ENCODE measurements at places on chromosomes 11 and 22.

DNA sequence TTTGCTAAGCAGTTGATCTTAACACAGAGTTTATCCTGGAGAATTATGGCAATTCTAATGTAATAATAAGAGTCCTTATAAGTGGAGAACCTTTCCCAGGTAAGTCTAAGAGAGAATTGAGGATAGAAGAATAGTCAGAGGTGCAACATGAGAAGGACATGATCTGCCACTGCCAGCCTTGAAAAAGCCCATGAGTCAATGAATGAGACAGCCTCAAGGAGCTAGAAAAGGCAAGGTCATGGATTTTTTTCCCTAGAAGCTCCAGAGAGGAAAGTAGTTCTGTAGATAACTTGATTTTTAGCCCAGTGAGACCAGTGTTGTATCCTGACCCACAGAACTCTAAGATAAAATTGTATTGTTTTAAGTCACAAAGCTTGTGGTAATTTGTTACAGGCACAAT, 16.9 kb downstream of the MS4A6A start:
- no peak for DNase-seq

GRCh38 chr11:67449116-67449844, 3.2 kb downstream of the GPR152 start:
- peak; percentile 51 for DNase-seq

DNA sequence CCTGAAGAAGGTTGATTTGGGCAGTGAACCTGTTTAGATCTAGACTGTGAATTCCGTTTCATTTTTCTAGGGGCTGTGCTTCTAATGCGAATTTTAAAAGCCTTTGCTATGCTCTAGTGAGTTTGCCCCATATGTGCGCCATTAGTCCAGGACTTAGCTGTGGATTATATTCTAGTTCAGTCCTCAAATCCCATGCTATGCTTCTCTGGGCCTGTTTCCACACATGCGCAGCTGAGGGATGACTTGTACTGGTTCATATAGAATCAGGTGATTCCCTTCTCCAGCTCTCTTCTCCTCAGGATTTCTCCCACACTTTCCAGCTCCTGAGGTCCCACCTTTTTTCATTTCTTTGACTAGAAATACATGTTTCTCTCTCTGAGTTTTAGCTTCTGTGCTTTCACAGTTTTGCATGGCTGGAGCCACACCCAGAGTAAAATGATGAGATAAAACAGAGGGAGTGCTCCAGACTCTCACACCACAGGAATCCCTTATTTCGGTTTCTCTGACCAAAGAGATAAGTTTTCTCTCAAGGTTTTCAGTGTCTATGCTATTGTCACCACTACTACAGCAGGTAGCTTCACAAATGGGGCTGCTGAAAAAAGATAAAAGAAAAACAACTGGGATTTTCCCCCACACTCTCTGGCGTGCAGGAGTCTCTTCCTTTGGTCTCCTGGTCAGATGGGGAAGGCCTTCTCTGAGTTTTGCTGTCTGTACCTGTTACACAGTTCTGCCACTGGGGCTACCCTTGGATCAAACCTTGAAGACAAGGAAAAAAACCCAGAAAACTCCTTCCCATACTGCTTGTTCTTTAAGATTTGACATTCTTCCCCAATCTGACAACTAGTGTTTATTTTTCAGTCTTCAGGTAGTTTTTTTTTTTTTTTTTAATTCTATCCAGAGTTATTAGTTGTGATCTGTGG, 96.2 kb upstream of the TEAD1 start:
- no peak for DNase-seq

DNA sequence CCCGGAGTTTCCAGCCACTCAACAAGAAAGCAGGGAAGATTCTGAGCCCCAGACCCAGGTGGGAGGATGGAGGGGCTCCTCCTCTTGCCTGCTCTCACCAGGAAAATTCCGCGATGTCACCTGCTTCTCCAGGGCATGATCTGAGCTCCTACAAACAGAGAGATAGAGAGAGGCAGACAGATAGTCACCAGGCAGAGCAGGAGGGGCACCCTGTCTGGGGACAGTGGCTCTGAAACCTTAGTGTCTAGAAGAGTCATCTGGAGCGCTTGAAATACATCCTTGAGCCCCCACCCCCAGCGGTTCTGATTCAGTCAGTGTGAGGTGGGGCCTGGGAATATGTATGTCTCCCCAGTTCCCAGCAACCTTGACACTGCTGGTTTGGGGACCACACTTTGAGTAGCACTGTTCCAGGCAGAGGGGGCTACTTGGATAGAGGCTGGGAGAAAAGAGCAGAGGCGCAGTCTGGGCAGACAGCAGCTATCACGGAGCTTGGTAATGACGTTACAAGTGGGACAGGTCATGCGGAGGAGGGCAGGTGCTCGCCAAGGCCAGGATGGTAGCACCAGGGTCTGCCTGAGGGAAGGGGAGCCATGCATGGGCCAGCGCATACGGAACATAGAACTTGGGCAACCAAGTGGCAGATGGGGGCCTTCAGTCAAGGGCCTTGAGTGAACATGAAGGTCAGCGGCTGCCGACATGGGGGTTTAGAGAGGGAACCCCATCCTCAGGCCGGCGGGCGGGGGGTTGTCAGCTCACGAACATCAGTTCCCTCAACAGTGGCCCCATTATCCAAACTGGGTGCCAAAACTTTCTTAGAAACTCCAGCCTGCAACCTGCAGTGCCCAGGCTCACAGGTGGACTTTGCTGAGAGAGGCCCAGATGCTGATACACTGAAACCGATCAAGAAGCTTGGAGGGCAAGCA, 60.9 kb upstream of the MYEOV start:
- no peak for DNase-seq

GRCh38 chr11:60455531-60456042, at the start of gene MS4A1:
Gene MS4A1 (plus strand): TSS chr11:60455847. CDS start chr11:60462375, 6,528 bp downstream.
- no peak for DNase-seq

GRCh38 chr11:15645201-15645600, 530.5 kb downstream of the INSC start:
- DNase-seq: no peak

DNA sequence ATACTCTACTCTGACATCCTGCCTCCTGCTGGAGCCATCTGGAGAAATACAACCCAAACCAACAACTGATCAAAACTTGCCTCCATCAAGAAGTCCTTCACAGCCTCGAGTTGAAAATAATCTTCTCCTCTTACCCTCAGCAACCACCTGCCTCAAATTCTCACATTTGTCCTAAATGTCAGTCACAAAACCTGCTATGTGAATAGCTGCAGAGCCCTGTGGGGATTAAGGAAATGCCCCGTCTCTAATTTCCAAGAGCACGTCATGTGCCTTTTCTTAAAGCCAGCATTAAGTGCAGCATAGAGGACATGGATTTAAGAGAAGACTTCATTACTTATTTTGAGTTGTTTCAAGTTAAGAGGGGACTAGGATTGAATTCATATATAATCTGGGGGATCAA, 105.9 kb downstream of the TRPC6 start:
- no peak for DNase-seq

DNA sequence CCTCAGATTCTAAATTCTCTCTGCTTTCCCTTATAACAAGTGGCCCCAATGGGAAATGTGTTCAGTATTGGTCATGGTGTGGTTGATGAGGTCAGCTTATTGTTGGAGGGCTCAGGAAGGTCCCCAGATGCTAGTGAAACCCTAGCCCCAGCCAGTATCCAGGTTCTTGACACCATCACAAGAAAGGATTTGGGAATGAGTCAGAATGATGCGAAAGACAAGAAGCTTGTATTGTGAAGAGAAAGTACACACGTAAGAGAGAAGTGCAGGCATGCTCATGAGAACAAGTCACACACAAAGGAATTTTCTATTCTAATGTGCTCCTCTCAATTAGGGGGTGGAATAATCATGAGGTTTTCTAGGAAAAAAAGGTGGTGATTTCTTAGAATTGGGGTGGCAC, 34.9 kb upstream of the TRPC6 start:
- no peak for DNase-seq

GRCh38 chr11:5234381-5234834, at the start of gene HBD:
Gene HBD (minus strand): TSS chr11:5234483. CDS start chr11:5234433, 50 bp downstream.
- DNase-seq: peak; percentile 13

DNA sequence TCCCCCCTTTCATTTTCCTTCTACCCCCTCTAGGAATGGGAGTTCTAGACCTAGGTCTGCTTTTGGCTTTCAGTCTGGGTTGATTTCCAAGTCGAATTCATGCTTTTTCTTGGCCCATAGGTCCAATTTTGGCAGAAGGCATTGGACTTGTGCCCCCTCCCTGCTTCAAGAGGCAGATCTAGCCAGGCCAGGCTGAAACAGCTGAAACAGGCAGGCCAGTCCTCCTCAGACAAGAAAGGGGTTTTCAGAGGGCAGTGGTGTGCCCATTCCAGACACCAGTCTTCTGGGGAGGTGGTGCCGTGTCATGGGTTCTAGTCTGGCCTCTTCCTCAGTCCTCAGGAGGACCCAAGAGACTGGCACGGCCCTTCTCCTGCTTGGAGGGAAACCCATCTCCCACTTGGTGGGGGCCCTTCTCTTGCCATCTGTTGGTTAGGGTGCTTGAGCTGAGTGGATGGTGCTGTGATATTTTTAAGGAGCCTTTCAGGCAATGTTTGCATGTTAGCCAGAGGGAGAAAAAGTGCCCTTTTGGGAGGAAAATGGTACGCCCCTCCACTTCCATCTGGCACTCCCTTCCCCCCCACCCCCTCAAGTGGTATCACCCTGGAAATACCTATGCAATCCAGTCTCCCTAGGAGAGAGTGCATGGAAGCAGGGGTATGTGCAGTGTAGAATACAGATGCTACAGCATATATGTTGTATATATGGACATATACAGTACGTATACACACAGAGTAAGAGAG, 53.6 kb downstream of the SYT13 start:
- DNase-seq: no peak

All from NB4 (cell line).